ENCODE measurements at places on chromosomes 3 and 15. TPM values are rescaled to one million over a fixed set of nuclear protein-coding genes. Genes with fewer than 3 reads are reported as not detected.

GRCh38 chr3:41120460-41120859 is 78.8 kb upstream of the CTNNB1 start:
- DNase-seq: no peak

- DNase-seq: no peak
Measured at GRCh38 chr3:39286771-39287170, 6.9 kb upstream of the CX3CR1 start.

GRCh38 chr3:139225548-139225947 is 118.3 kb upstream of the MRPS22 start:
- no peak for DNase-seq

- no peak for DNase-seq
Measured at GRCh38 chr15:68429691-68430470, 2.1 kb downstream of the ITGA11 start.

DNA sequence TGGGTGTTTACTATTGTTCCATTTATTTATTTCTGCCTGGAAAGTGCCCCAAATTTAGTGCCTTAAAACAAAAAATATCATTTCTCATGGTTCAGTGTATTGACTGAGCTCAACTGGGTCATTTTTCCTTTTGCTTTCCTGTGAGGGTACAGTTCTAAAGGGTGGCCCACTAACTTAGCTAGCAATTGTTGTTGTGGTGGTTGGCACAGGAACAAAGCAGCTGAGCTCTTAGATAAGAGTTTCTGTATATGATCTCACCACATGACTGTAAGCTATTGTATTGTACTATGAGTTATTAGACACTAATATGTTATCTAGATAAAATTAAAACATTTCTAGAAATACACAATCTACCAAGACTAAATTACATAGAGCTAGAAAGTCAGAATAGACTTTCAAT is 1283.7 kb downstream of the OTOL1 start:
- DNase-seq: no peak

- no peak for DNase-seq
Measured at GRCh38 chr3:62249484-62249776, 123.9 kb downstream of the FEZF2 start.

- DNase-seq: no peak
Measured at GRCh38 chr3:49703443-49703927, 14.1 kb downstream of the RNF123 start.

DNA sequence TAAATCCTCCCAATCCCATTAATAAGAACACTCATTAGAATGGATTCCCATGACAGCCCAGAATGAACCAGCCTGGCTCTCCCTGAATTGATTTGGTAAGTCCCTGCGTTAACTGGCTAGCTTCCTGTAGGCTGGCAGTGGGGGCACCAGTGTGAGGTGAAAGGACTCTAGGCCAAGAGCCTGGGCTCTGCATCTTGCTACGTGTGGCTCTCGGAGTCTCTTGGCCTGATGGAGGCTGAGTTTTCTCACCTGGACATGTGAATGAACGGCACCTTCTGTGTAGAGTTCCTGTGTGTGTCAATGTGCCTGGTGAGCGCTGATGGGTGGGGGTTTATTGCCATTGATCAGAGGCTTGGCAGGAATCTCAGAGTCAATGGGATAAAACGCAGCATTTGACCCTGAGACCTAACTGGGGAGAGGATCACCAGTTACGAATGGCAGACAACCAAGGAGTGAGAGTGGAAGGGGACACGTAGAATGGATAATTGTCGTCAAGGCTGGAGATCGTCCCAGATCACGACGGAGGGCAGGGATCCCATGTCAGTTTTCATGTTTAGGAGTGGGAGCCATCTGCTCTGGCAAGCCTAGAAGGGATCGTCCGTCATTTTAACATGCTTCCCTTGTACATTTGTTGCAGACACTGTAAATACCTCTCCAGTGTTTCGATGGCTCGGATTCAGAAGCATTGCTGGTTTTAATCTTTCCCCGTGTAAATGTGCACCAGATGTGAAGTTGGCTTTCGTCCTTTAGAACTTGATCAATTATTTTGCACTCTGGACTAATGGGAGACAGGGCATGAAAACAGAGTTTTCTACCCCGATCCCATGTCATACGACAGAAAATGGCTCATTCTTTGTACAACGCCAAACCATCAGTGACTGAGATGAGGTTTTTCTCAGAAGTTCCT is 9.0 kb upstream of the KLF13 start:
- DNase-seq: no peak

Gene SGO1
- polyA plus RNA-seq: 9.8 TPM

Gene EFCC1
- 2.2 TPM for polyA plus RNA-seq

Gene GOLGA6A
- 0.04 TPM for polyA plus RNA-seq

Gene CKMT1A
- polyA plus RNA-seq: 1.0 TPM
